ENCODE measurements at places on chromosomes 1 and 21.

- no peak for DNase-seq
Observed at GRCh38 chr1:67626861-67627235, 58.2 kb upstream of the GADD45A start.

DNA sequence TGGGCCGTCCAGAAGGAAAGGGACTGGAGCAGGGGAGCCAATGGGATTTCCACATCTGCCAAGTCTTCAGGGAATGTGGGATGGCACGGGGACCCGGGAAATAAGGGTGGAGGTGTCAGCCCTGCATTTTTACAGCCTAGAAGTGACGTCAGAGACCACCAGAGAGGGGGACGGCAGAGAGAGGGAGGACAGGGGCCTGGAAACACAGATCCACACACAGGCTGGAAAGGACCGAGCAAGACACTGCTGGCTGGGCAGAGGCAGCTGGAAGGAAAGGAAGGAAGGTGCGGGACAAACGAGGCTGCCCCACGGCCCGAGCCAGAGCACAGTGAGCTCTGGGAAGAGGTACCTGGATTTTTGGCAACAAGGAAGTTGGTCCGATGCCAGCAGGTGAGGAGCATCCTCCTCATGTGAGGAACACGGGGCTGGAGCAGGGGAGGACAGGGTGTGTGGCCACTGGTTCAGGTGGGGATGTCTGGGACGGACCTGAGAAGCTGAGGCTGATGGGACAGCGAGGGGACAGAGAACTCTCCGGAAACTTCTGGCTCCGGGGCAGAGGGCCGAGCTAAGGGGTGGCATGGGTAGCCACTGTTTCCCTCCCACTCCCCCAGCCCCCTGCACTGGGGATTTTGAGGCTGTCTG lies 138.3 kb downstream of the PGBD5 start:
- DNase-seq: no peak

DNA sequence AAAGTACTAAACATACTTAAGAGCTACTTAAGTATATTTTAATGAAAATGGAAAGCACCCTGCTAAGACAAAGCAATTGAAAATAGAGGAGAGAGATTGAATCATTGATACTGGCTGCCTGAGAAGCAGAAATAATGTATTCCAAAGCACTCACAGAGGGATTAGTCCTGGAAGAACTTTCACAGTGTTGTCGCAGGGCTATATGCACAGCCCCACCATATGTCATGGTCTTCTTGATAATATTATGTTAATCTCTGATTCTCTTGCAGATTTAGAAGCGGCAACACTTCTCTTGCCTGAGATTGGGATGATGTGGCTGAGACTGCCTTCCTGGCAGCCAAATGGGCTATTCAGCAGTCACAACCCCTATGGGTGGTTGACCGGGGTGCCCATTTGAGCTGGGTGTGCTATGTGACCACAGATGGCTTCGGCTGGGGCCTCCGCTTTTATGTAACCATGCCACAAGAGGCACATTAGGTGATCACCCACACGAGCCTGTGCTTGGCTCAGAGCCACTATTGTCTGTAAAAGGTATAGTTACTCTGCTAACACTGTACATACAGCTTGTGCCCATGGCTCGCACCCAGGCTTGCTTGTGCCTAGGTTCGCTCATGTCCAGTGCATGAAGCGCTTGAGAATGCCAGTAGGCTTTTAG lies 152.2 kb upstream of the SGIP1 start:
- no peak for DNase-seq

- DNase-seq: no peak
Observed at GRCh38 chr1:15402809-15403450, 6.8 kb upstream of the EFHD2 start.

GRCh38 chr1:209884665-209885117 lies 53.3 kb upstream of the SYT14 start:
- peak; percentile 25 for DNase-seq

GRCh38 chr21:46255758-46256337 lies 27.3 kb upstream of the LSS start:
- no peak for DNase-seq

GRCh38 chr1:206116873-206117150 lies 376 bp downstream of the AVPR1B start:
- no peak for DNase-seq

GRCh38 chr1:212158912-212159796 lies 123.6 kb downstream of the DTL start:
- no peak for DNase-seq

- no peak for DNase-seq
Observed at GRCh38 chr21:44763050-44763378, 38.6 kb downstream of the UBE2G2 start.

DNA sequence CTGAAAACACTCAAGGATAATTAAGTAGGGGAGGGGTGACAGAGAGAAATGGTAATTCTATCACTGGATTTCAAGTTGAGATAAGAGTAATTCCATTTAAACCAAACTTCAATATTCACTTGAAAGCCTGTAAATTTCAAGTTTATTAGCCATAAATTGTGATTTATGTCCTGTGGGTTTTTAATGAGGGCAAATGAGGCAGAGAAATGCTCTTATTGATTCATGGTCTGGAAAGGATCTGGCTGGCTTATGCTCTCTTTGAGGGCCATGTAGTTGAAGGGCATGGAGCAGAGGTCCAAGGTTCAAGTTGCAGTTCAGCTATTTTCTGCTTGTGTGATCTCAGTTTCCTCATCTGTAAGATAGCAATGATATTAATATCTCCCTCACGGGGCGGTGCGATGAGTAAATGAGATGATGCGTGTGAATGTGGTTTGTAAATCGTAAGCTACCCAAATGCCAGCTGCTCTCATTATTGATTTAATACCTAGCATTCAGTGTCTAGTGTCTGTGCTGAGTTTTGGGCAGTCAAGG lies 12.3 kb downstream of the OLFML3 start:
- no peak for DNase-seq

GRCh38 chr1:42992054-42992571 lies 33.4 kb upstream of the SLC2A1 start:
- DNase-seq: no peak

- no peak for DNase-seq
Observed at GRCh38 chr1:224251741-224252146, 68.7 kb downstream of the DEGS1 start.

GRCh38 chr1:179369751-179370341 lies 4.1 kb downstream of the AXDND1 start:
- DNase-seq: peak; percentile 81

DNA sequence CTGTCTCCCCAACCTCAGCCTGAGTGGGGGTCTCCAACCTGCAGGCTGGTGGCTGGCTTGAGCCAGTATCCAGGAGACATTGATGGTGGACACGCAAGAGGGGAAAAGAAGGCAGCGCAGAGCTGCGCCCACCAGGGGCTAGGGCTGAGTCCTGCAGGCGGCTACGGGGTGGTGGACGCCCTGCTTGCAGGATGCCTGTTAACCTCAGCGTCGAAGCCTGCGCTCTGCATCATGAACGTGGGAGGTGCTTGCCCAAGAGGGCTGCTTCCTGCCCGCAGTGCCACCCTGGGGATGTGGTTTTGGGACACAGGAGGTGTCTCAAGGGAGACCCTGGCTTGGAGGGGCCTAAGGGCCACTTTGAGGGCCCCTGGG lies 11.6 kb downstream of the CFAP410 start:
- DNase-seq: no peak

DNA sequence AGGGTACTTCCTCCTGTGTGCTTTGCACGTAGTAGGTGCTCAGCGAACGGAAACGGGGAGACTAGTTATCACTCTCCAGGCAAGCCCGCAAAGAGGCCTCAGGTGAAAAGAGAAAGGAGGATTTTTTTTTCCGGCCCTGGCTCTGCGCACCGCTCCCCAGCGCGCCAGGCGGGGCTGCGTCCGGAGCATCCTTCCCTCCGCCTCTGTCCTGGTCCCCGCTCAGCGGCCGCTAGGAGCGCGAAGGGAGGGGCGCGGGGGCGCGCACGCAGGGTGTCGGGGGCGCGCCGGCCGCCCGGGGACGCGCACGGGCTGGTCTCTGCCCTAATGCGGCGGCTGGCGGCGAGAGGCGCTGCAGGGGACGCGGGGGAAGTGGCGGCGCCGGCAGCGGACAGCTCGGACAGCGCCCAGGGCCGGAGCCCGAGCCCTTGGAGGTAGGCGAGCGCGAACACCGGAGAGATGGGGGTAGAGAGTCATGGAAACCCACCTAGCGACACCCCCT lies 42.3 kb upstream of the NFASC start:
- peak; percentile 55 for DNase-seq

Data from NCI-H1694 (cell line).